RPMI7951 (cell line): ENCODE measurements at places on chromosomes 7 and 10. TPM values are rescaled to one million over a fixed set of nuclear protein-coding genes. Genes with fewer than 3 reads are reported as not detected.

- DNase-seq: peak; percentile 58
Observed at GRCh38 chr7:142455392-142455791, 197.5 kb upstream of the PRSS58 start.

- no peak for DNase-seq
Observed at GRCh38 chr7:145431834-145432233, 596.0 kb upstream of the TPK1 start.

- DNase-seq: no peak
Observed at GRCh38 chr7:124700655-124701054, 64.9 kb downstream of the GPR37 start.

Gene STEAP1B
- total RNA-seq: 78.6 and 89.9 TPM in 2 replicates

Gene FGFR2
- 0.39 and 0.60 TPM in 2 replicates for total RNA-seq

Gene MYL10
- 0.20 TPM in 1 of 2 replicates, not detected in the other for total RNA-seq

Gene EPO
- not detected in 2 replicates for total RNA-seq

Gene CUBN
- total RNA-seq: 0.98 and 2.9 TPM in 2 replicates

GRCh38 chr7:151440799-151441445 is 981 bp upstream of the CRYGN start:
- no peak for DNase-seq

DNA sequence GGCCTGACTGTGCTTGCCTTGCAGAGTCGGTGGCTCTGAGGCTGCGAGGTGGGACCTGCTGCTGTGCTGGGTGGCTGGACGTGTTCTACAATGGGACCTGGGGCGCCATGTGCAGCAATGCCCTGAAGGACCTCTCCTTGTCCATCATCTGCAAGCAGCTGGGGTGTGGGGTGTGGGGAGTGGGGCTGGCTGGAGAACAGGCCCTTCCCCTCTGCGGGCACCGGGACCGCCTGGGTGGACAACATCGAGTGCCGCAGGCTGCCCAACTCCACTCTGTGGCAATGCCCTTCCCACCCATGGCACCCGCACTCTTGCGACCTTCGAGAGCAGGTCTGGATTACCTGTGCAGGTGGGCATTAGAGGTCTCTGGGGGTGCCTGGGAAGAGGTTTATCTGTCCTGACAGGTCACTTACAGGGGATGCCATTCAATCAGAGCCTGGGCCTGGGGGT is 10.9 kb downstream of the SCART1 start:
- DNase-seq: no peak

- no peak for DNase-seq
Observed at GRCh38 chr10:113743594-113743993, 7.9 kb upstream of the PLEKHS1 start.

GRCh38 chr10:18217577-18217976 is 77.4 kb downstream of the CACNB2 start:
- DNase-seq: no peak

Gene CALD1
- total RNA-seq: 209 and 259 TPM in 2 replicates
